ENCODE measurements at places on chromosomes 12 and 14.

DNA sequence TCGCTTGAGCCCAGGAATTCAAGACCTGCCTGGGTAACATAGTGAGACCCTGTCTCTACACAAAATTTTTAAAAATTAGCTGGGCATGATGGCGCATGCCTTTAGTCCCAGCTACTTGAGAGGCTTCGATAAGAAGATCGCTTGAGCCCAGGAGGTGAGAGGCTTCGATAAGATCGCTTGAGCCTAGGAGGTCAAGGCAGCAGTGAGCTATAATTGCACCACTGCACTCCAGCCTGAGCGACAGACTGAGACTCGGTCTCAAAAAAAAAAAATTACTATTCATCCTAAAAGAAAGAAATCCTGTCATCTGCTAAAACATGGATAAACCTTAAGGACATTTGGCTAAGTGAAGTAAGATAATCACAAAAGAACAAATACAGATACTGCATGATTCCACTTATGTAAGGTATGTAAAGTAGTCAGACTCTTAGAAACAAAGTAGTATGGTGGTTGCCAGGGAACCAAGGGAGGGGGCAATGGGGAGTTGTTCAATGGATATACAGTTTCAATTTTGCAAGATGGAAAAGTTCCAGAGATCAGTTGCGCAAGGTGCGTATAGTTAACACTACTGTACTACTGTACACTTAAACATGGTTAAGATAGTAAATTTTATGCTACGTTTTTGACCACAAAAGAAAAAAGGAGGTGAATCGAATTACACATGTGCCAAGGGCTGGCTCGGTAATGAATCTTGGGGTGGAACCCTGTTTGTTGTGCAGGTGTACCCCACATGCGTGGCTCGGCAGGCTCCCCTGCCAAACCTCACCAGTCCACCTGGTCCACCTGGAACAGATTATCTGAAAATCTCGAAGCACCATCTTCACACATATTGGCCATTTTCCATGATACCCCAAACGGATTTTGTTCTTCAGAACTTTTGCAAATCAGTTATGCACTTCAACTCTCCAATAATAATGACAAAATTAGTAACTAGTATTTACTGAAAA, 18.3 kb upstream of the ATP2A2 start:
- H3K36me3 ChIP-seq = no peaks in the 10 kb centered on the region
- no peak overlapping the region for H3K27ac ChIP-seq
- H3K4me1 ChIP-seq = peaks cover 24% of the 10 kb centered on the region
- H3K4me3 ChIP-seq = no peak overlapping the region
- no peak for DNase-seq

- no peak for DNase-seq
- H3K36me3 ChIP-seq = no peaks in the 10 kb centered on the region
- peaks cover 26% of the 10 kb centered on the region for H3K4me1 ChIP-seq
- no peaks in the 10 kb centered on the region for H3K27me3 ChIP-seq
Measured at GRCh38 chr14:105060751-105061427, 4.3 kb downstream of the GPR132 start.

DNA sequence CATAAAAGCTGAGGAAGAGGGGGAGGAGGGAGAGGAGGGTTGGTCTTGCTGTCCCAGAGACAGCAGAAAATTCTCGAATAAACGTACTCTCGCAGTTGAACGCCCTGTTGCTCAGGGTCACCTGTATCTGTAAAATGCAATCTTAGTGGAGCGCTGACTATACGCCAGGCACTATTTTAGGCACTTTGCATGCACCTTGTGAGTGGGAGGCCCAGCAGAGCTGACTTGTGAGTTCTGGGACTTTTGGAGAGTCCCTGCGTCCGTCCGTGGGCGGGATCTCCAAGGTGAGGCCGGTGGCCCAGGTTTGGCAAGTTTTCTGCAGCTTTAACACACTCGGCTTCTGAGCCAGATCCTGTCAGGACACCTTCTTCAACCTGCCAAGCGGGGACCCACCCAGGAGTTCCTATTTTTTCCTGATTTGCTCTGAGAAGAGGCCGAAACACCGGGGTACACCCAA, 32.5 kb upstream of the PLEKHG6 start:
- peak; percentile 82 for DNase-seq
- peak overlapping the region; percentile 96 for H3K27ac ChIP-seq
- peak overlapping the region; percentile 53 for H3K4me3 ChIP-seq
- no peaks in the 10 kb centered on the region for H3K36me3 ChIP-seq

GRCh38 chr12:30974746-30975500, 48.4 kb downstream of the TSPAN11 start:
- H3K36me3 ChIP-seq = no peaks in the 10 kb centered on the region
- H3K4me1 ChIP-seq = peaks cover 51% of the 10 kb centered on the region
- H3K27me3 ChIP-seq = peaks cover 6% of the 10 kb centered on the region
- H3K4me3 ChIP-seq = no peak overlapping the region
- H3K27ac ChIP-seq = no peak overlapping the region

GRCh38 chr14:63759456-63759855, 31.6 kb upstream of the SGPP1 start:
- H3K27ac ChIP-seq = no peak overlapping the region
- no peak overlapping the region for H3K4me3 ChIP-seq
- no peaks in the 10 kb centered on the region for H3K36me3 ChIP-seq
- no peaks in the 10 kb centered on the region for H3K4me1 ChIP-seq

DNA sequence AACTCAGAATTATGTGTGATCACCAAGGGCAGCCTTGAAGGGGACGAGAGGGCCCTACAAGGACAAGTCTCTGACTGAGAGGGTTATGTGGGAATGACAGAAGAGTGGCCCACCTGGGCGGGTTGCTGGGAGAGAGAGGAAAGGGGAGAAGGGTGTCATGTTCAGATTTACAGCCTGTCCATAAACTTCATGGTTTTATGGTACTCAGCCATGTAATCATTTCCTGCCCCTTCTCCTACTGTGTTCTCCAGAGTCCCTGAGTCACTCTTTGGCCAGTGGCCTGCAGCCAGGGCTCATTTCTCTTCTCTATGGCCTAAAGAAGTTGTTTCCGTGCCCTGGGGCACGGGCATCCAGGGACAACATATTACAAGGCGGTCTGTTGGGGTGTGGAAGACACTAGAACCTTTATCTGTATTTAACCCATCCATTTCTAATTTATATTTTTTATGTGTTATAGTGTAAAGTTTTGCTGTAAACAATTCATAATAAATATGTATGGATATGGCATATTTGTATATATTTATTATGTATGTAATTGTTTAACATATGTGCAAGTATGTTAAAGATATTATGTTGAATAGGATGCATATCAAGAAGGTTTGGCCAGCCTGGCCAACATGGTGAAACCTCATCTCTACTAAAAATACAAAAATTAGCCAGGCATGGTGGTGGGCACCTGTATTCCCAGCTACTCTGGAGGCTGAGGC, 26.9 kb downstream of the DDX47 start:
- no peaks in the 10 kb centered on the region for H3K27me3 ChIP-seq
- no peak for DNase-seq
- H3K4me1 ChIP-seq = peaks cover 10% of the 10 kb centered on the region
- H3K36me3 ChIP-seq = no peaks in the 10 kb centered on the region
- H3K27ac ChIP-seq = no peak overlapping the region

Data from suprapubic skin (tissue), 4 donors.